ENCODE measurements at places on chromosomes 1 and 21.

- no peak for DNase-seq
These were observed 264.1 kb downstream of the AKT3 start for GRCh38 chr1:243585982-243586381.

DNA sequence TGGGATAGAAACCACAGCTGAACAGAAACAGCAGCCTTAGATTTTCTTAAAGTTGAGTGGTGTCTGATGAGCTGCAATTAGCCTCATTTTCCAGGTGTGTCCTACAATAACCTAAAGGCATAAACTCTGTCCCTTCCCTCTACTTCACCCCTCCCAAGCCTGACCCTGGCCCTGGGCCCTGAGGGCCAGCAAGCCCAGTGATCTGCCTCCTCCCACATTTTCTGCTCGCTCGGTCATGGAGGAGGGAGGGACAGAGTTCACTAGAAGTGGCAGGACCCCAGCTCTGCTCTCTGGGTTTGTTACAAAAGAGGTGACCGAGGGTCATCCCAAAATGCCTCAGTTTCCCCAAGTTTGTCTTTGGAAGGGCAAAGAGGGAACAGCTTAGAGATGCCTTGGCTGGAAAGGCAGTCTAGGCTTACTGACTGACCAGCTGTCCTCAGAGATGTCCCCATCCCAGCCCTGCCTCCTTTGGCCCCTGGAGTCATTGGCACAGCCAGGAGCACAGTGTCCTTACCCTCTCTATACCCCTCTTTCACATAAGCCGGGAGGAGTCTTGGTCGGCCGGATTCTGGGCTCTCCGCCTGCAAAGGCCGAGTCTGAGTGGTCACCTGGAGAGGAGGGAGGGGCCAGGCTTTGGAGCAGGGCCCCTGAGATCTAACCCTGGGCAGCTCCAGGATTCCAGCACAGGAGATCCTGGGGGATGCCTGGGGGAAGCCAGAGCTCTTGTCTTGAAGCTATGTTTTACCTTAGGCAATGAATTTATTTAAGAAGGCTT is 172.7 kb downstream of the PTPRU start:
- no peak for DNase-seq

DNA sequence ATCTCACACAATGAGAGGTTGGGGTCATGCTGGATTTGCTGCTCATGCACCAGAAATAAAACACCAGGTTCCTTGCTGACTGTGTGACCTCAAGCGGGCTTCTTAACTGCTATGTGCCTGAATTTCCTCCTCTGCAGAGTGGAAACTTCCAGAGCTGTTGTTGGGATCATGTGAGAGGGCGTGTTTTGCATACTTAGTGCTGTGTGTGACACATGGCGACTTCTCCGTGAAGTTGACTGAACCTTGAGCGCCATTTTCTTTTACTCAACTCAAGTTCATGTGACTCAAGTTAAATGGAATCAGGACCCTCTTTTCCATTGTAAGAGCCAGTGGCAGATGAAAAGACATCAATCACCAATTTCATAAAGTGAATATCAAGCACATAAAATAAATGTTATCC is 224.0 kb downstream of the KIF26B start:
- no peak for DNase-seq

DNA sequence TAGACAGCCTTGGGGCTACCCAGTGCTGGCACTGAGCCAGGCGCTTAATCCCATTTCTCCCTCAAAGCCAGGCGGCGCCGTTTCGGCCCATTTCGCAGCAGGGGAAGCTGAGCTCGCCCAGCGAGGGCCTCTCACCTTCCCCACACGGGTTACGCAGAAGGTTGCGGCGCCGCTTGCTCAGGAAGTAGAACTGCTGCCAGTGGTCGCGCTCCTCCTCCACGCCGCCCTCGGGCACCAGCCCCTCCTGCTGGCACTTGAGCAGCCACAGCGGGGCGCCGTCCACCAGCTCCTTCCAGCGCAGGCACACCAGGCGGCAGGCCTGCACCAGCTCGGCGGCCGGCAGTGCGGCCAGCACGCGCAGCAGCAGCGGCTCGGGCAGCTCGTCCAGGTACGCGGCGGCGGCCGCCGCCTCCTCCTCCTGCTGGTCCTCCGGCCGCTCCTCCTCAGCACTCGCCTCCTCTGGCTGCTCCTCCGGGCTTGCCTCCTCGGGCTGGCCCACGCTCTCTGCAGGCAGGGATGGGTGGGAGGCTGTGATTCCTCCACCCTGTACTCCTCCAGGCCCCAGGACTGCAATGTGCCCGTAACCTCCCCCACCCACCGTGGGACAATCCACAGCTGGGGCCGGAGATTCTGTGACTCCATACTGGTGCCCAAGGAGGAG is 3.8 kb downstream of the FBXO2 start:
- peak; percentile 82 for DNase-seq

GRCh38 chr1:166032572-166033371 is 134.0 kb downstream of the FAM78B start:
- no peak for DNase-seq

- no peak for DNase-seq
These were observed 102.7 kb upstream of the DPH5 start for GRCh38 chr1:101128211-101128727.

DNA sequence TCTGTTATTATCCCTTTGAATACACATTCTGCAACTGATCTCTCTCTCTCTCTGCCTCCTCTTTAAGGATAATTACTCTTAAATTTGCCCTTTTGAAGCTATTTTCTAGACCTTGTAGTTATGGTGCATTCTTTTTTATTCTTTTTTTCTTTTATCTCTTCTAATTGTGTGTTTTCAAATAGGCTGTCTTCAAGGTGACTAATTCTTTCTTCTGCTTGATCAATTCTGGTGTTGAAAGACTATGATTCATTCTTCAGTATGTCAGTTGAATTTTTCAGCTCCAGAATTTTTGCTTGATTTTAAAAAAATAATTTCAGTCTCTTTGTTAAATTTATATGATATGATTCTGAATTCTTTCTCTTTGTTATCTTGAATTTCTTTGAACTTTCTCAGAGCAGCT is 95.6 kb upstream of the GPR52 start:
- no peak for DNase-seq

Measured in HuH-7 (cell line).